Umbilical cord (tissue), 2 donors: ENCODE measurements at places on chromosomes 3 and 15.
A peak's percentile ranks its signal among the peaks of the same experiment; 100 is the strongest.

DNA sequence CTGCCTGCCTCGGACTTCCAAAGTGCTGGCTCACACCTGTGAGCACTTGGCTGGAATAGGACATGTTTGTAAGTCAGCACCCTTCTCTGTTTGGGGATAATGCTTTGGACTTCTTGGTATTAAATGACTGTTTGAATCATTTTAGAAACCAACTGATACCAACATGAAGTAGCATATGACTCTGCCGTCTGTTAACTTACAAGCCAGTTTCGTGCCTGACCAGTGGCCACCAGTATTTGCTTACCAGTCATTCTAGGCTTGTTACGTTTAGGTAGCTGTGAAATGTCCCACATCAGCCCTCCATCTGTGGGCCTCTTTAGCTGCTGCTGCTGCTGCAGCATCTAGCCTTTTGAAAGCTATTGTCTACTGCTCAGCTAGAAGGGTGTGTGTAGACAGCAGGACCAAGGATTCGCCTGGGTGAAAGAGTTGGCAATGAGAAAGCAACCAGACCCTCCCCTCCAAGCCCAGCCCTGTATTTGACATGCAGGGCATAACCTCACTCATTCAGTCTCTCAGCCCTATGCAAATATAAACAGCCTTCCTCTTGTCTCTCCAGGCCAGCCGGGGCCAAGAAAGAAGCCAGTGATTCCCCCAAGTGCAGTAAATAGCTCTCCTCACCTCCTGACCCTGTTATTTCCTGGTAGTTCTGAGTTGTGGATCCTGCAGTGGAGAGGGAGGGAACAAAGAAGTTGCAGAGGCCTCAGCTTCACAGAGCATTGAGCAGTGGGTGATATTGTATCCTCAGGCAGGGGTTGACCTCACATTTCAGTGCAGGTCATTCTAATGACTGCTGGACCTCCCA lies 51.0 kb downstream of the NKIRAS1 start:
- DNase-seq = peak; percentile 55

GRCh38 chr3:178771511-178771910 lies 235.3 kb downstream of the KCNMB2 start:
- DNase-seq = no peak

DNA sequence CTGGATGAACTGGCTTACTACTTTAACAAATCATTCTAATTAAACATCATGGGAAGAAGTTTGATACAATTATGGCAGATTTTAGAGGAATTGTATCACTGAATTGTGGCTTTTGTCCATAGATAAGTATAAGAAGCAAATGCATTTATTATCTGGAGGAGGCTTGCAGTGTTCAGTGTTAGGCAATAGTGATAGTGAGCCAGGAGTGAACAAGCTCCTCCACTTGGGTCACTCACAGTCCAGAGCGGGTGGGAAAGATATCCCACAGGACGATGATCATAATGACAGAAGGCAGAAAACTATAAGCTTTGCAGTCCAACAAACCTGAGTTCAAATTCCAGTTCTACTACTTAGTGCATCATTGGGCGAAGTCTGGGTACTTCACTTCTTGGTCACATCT lies 64.0 kb upstream of the VILL start:
- no peak for DNase-seq

DNA sequence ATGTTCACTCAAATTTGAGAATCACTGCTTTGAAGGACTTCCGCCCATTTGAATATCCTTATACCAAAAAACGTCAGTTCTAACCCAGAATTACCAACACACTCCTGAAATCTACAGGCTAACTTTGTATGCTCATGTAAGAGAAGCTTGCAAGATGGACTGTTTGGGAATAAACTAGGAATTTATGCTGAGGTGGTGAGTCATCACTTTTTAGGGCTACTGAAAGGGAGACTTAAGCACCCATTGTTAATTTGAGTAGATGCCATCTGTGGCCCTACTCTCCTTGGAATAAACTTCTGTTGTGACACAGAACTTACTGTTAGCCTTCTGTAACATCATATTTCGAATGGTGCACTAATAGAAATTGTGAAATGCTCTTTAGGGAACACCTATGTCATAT lies 74.6 kb downstream of the FGF12 start:
- DNase-seq = no peak
